ENCODE measurements at places on chromosomes 12 and 14.

DNA sequence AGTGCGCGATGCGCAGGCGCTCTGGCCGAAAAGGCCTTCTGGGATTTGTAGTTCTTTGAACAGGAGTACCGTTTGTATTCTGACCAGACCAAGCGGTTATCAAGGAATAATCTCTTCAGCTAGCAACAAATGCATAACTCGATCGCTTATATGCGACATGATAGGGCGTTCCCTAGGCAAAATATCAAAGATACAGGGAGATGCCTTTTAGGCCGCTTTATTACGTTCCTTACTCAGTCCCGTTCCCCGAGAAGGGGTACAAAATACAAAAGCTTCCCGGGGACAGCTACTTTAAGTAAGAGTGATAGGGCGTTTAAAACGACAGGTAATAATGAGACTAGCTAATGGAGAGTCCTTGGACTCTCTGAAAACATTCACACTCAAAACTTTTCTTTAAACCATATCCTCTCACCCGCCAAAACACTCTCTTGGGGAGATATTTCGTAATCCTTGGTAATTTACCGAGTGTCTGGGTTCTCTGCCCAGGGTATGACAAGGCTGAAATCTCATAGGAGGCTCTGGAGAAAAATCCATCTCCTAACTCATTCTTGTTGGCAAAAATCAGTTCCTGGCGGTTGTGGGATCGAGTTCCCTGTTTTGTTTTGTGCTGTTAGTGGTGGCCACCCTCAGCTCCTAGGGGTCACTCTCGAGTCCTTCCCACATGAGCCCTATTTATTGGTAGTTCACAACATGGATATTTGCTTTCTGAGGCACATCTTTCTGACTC lies 412 bp upstream of the SNW1 start:
- no peak for DNase-seq

DNA sequence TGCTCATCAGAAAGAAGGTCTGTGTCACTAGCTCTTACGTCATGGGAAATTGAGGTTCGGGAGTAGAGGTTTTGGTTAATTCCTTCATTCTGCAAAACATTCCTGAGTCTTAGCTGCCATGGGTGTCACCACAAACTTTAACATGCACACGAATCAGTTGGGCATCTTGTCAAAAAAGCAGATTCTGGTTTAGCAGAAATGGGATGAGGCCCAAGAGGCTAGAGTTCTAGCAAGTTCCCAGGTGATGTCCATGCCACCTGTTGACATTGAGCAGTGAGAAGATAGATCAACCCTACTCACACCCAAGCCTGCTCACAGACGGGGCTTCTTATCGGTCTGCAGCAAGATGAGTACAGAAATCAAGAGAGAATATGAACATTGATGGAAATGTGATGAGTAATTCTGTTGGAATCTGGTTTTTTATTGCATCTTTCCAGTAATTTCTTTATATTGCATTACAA lies 11.7 kb upstream of the RIN3 start:
- DNase-seq, result no peak

- DNase-seq, result no peak
Measured at GRCh38 chr14:83463500-83464098, 1929.9 kb upstream of the SEL1L start.

- DNase-seq, result no peak
Measured at GRCh38 chr14:72420749-72421474, 473.0 kb downstream of the DPF3 start.

DNA sequence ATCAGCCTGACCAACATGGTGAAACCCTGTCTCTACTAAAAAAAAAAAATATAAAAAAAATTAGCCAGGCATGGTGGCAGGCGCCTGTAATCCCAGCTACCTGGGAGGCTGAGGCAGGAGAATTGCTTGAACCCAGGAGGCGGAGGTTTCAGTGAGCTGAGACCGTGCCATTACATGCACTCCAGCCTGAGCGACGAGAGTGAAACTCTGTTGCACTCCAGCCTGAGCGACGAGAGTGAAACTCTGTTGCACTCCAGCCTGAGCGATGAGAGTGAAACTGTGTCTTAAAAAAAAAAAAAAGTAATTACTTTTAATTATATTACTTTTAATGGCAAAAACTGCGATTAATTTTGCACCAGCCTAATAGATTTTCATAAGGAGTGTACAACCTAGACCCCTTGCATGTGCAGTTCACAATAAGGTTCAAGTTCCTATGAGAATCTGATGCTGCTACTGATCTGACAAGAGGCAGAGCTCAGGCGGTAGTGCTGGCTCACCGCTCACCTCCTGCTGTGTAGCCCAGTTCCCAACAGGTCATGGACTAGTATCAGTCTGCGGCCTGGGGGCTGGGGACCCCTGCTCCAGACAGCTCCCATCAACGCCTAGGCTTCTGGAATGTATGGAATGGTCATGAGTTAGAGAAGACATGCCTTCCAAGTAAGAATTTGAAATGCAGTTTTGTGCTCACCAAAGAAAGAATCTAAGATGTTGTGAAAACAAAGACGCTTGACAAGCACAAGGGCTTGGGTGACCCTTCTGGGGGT lies 10.1 kb downstream of the LTB4R start:
- no peak for DNase-seq

DNA sequence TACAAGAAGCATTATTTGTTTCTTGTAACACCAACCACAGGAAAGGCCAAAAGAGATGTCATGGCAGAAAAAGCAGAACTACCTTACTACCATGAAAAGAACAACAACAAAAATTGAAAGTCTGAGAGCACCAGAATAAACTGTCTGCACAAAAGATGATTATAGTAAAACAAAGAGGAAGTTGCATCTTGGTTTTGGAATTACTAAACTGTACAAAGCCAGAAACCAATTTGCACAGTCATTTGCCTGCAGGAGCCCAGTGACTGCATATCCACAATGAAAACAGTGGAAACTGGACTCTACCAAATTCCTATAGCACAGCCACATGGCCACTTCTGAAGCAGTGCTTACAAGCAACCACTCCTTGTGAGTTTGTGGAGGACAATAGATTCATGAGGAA lies 276.2 kb downstream of the SSPN start:
- no peak for DNase-seq

GRCh38 chr14:91061056-91061887 lies 831 bp upstream of the RPS6KA5 start:
- DNase-seq, result no peak

GRCh38 chr14:82636426-82636825 lies 1102.8 kb upstream of the SEL1L start:
- DNase-seq, result no peak

- no peak for DNase-seq
Measured at GRCh38 chr12:10121278-10121677, 8.7 kb downstream of the CLEC7A start.

GRCh38 chr14:61264010-61264571 lies 17.0 kb downstream of the TMEM30B start:
- DNase-seq, result no peak

DNA sequence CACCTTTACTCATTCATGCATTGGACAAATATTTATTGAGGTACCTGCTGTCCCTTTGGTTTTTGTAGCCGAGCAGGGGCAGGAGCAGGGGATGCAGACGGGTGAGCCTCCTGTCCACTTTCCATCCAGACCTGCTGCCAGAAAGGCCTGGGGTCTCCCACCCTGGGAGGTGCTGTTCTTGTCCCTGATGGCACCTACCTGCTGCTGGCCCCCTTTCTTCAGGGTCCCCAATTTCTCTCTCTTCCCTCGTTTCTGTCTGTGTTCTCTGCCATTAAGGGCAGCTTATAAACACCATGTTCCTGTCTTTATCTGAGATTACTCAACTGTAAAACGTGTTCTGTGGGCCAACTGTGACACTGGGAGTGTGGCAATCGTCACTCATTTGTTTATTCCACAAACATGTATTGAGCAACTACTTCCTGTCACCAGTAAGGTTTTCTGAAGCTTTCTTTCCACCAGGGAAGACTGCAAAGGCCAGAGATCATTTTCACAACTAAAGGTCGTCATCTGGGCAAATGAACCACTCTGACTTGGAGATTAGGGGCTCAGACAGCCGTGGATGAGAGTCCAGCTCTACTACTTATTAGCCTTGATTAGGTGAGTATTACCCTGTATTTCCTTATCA lies at the start of gene HAL:
Gene HAL, minus strand, starts transcription at position 311 of the 625 bp plus-strand sequence. CDS start 434 bp downstream, outside the sequence.
- no peak for DNase-seq

GRCh38 chr12:5777451-5777850 lies 167.6 kb downstream of the ANO2 start:
- no peak for DNase-seq

DNA sequence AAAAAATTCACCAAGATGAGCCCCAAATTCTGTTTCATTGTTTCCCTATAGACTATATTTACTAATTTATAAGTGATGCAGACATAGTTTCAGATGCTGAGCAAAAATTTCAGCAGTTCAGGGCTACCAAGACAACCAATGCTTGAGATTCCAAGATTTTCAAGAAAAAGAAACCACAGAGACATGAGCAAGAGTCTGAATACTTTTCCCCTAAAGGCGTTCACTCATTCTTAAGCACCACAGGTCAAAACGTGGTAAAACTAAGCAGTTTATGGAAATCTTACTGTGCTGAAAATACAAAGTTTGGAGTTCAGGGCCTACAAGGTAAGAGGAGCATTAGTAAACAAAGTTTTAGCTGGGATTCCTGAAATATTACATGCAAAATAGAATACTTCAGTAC lies 221.2 kb downstream of the KCNH5 start:
- no peak for DNase-seq
